ENCODE measurements at places on chromosomes 1 and 21. TPM values are rescaled to one million over a fixed set of nuclear protein-coding genes. Genes with fewer than 3 reads are reported as not detected.

VAMP3 gene
- total RNA-seq, result 68.0 TPM

OR6N1 gene
- total RNA-seq, result not detected

TRIM17 gene
- not detected for total RNA-seq

TMEM79 gene
- total RNA-seq, result 3.5 TPM

RNU1-4 gene
- 306 TPM for total RNA-seq

DYNLT5 gene
- total RNA-seq, result not detected

ADCY10 gene
- not detected for total RNA-seq

S100B gene
- total RNA-seq, result 0.23 TPM

CHRM3 gene
- total RNA-seq, result 0.45 TPM

CCDC27 gene
- total RNA-seq, result not detected

CD84 gene
- not detected for total RNA-seq

B3GALT2 gene
- not detected for total RNA-seq

Measured in Daoy (cell line).